Upper lobe of left lung (tissue), 6 donors: ENCODE measurements at places on chromosomes 3 and 15. TPM values are rescaled to one million over a fixed set of nuclear protein-coding genes. Genes with fewer than 3 reads are reported as not detected.

- no peaks in the 10 kb centered on the region for H3K36me3 ChIP-seq
- H3K4me1 ChIP-seq, result peaks cover 24% of the 10 kb centered on the region
- no peaks in the 10 kb centered on the region for H3K27me3 ChIP-seq
- H3K4me3 ChIP-seq, result no peak overlapping the region
- H3K27ac ChIP-seq, result peak overlapping the region; percentile 100
- DNase-seq, result no peak
These were observed 2.0 kb upstream of the NFKBIZ start for GRCh38 chr3:101847328-101847727.

DNA sequence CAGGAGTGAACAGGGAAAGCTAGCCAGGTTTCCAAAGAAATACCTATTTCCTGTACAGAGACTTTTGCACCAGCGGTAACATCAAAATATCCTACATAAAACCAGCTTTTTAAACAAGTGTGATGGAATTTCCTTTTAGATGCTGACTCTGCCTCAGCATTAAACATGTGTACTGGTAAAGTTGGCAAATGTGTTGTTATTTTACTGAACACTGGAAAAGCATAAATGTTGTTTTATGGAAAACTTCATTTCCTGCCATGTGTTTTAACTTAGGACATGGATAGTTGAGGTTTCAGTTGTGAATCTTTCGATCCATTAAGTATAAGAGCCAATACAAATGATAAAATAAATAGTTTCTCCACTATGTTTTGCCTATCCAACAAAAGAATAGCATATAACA lies 15.7 kb downstream of the OXNAD1 start:
- H3K4me3 ChIP-seq, result no peak overlapping the region
- no peaks in the 10 kb centered on the region for H3K4me1 ChIP-seq
- no peak overlapping the region for H3K27ac ChIP-seq
- H3K27me3 ChIP-seq, result no peaks in the 10 kb centered on the region

DNA sequence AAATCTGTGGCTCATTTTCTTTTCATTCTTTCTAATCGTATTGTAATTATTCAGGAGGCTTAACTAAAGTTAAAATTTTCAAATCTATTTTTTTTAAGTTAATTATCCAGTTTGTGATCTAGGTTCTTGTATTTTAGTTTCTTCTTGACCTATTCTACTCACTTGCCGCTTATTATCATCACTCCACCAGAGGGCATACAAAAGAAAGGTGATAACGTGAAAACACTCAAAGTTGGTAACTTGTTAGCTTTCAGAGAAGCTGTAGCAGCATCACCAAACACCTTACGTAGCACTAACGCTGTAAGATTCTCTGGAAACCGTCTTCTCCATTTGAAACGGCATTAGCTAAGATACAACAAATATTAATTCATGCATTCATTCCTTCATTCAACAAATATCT lies 4.8 kb downstream of the GNB4 start:
- H3K27me3 ChIP-seq, result no peaks in the 10 kb centered on the region
- H3K4me1 ChIP-seq, result peaks cover 14% of the 10 kb centered on the region
- DNase-seq, result no peak
- no peak overlapping the region for H3K4me3 ChIP-seq
- peak overlapping the region; percentile 32 for H3K27ac ChIP-seq

- no peak for DNase-seq
- H3K27me3 ChIP-seq, result no peaks in the 10 kb centered on the region
- peaks cover 21% of the 10 kb centered on the region for H3K4me1 ChIP-seq
- no peaks in the 10 kb centered on the region for H3K36me3 ChIP-seq
- H3K27ac ChIP-seq, result peak overlapping the region; percentile 73
These were observed 18.7 kb upstream of the SPG11 start for GRCh38 chr15:44682211-44682610.

GRCh38 chr3:39808467-39809180 lies 785 bp upstream of the MYRIP start:
- DNase-seq, result peak; percentile 27
- peaks cover 22% of the 10 kb centered on the region for H3K4me1 ChIP-seq
- peaks cover 23% of the 10 kb centered on the region for H3K27me3 ChIP-seq

- H3K4me3 ChIP-seq, result no peak overlapping the region
- peaks cover 70% of the 10 kb centered on the region for H3K4me1 ChIP-seq
- H3K27me3 ChIP-seq, result no peaks in the 10 kb centered on the region
- peaks cover 14% of the 10 kb centered on the region for H3K36me3 ChIP-seq
- DNase-seq, result no peak
These were observed 3.7 kb downstream of the PBRM1 start for GRCh38 chr3:52682016-52682415.

DNA sequence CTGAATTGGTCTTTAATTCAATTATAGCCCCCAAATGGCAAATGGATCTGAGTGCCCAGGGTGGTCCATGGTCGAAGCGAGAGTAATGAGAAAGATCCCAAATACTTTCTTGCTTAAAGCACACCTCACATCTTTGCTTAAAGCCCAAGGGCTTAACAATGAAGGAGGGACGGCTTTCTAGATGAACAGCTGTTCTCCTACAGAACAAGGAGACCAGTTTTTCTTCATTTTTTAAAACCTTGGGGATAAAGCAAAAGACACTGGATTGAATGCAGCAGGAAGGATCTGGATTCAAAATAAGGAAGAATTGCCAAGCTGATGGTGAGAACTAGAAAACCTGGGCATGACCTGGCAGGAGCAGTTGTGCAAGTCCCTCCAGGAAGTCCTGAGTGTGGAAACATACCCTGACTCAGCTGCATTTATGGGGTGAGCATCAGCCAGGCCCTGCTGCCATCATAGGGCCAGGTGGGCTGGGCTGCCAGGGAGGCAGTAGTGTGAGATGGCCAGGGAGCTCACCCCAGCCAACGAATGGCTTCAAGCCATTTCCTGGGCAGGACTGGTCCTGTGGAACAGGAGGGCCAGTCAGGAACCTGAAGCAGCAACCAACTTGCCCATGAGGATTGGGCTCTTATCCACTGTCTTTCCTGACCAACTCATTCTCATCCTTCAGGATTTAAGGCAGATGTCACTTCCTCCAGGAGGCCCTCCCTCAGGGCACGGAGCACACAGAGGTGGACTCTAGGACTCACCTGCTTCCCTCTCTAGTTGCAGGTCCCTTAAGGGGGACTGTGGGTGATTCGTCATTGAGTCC lies 18.4 kb upstream of the RHCG start:
- no peak for DNase-seq
- no peak overlapping the region for H3K27ac ChIP-seq
- no peak overlapping the region for H3K4me3 ChIP-seq
- no peaks in the 10 kb centered on the region for H3K4me1 ChIP-seq

DNA sequence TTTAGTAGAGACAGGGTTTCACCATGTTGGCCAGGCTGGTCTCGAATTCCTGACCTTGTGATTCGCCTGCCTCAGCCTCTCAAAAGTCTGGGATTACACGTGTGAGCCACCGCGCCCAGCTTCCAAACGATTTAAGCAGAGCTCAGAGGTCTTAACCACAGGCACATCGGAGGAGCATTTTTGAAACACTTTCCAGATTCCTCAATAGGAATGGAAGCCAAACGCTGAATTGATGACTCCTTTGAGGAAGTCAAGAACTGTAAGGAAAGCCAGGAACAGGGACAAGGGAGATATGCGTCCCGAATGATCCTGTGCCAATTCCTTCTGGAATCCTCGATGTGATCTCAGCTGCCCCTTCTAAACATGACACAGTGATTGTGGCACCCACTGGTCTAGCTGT lies 40.0 kb downstream of the TRH start:
- no peaks in the 10 kb centered on the region for H3K36me3 ChIP-seq
- H3K27ac ChIP-seq, result no peak overlapping the region
- H3K4me1 ChIP-seq, result no peaks in the 10 kb centered on the region
- H3K27me3 ChIP-seq, result no peaks in the 10 kb centered on the region

The PPARG gene
- 44.6 TPM for total RNA-seq

The PLA2G4B gene
- 4.7 TPM for total RNA-seq

The KBTBD13 gene
- not detected for total RNA-seq
